Endothelial cell of coronary artery (primary cell): ENCODE measurements at places on chromosomes 2 and 18. TPM values are rescaled to one million over a fixed set of nuclear protein-coding genes. Genes with fewer than 3 reads are reported as not detected.

The CLIP4 gene
- total RNA-seq, result 22.4 and 39.9 TPM in 2 replicates

The HOXD13 gene
- not detected in 2 replicates for total RNA-seq

The ANKZF1 gene
- total RNA-seq, result 16.5 and 34.8 TPM in 2 replicates

The ITGB6 gene
- total RNA-seq, result 0.09 TPM in 1 of 2 replicates, not detected in the other

The DOK1 gene
- total RNA-seq, result 14.6 and 24.3 TPM in 2 replicates

The MFF gene
- total RNA-seq, result 44.8 and 54.8 TPM in 2 replicates

The UPP2 gene
- total RNA-seq, result not detected in 2 replicates

The SH3RF3 gene
- 5.2 and 6.1 TPM in 2 replicates for total RNA-seq

The UGT1A5 gene
- total RNA-seq, result not detected in 2 replicates

The OTX1 gene
- 0.27 and 0.28 TPM in 2 replicates for total RNA-seq

The STPG4 gene
- total RNA-seq, result 0.09 TPM in 2 replicates

The RAB6C gene
- total RNA-seq, result under 0.01 TPM in 1 of 2 replicates, not detected in the other

The SPATA3 gene
- not detected in 2 replicates for total RNA-seq

The PFN4 gene
- 0.18 and 0.28 TPM in 2 replicates for total RNA-seq

The DCDC2C gene
- total RNA-seq, result not detected in 2 replicates

The SCYGR4 gene
- total RNA-seq, result not detected in 2 replicates

The RNF152 gene
- 41.8 and 53.6 TPM in 2 replicates for total RNA-seq

The REG3G gene
- not detected in 2 replicates for total RNA-seq

The COL3A1 gene
- 0.99 and 245 TPM in 2 replicates for total RNA-seq

The RAB27B gene
- 0.54 and 3.5 TPM in 2 replicates for total RNA-seq

The CTAGE1 gene
- total RNA-seq, result 0.09 TPM in 1 of 2 replicates, not detected in the other

The VWC2L gene
- total RNA-seq, result not detected in 2 replicates

The PDIA6 gene
- total RNA-seq, result 396 and 464 TPM in 2 replicates

The DSG2 gene
- under 0.01 TPM in 2 replicates for total RNA-seq

The AOX1 gene
- total RNA-seq, result 3.9 and 14.3 TPM in 2 replicates

The PTPRN gene
- total RNA-seq, result not detected in 2 replicates

The FEZ2 gene
- 69.2 and 112 TPM in 2 replicates for total RNA-seq

The AGXT gene
- not detected in 2 replicates for total RNA-seq

The FKBP7 gene
- 24.3 and 26.7 TPM in 2 replicates for total RNA-seq

The CYP26B1 gene
- 0.63 and 1.3 TPM in 2 replicates for total RNA-seq

The CFAP65 gene
- under 0.01 TPM in 1 of 2 replicates, not detected in the other for total RNA-seq

The ACKR3 gene
- total RNA-seq, result 14.4 and 17.5 TPM in 2 replicates

The TBC1D8 gene
- total RNA-seq, result 27.8 and 30.9 TPM in 2 replicates

The MAP2 gene
- 8.8 and 9.2 TPM in 2 replicates for total RNA-seq

The IL1R1 gene
- total RNA-seq, result 2.4 and 23.2 TPM in 2 replicates

The SLC8A1 gene
- 4.6 and 6.4 TPM in 2 replicates for total RNA-seq
